ENCODE measurements at places on chromosomes 2 and 18. TPM values are rescaled to one million over a fixed set of nuclear protein-coding genes. Genes with fewer than 3 reads are reported as not detected.

GRCh38 chr18:48942086-48942485 is 8.7 kb downstream of the SMAD7 start:
- DNase-seq, result no peak

DNA sequence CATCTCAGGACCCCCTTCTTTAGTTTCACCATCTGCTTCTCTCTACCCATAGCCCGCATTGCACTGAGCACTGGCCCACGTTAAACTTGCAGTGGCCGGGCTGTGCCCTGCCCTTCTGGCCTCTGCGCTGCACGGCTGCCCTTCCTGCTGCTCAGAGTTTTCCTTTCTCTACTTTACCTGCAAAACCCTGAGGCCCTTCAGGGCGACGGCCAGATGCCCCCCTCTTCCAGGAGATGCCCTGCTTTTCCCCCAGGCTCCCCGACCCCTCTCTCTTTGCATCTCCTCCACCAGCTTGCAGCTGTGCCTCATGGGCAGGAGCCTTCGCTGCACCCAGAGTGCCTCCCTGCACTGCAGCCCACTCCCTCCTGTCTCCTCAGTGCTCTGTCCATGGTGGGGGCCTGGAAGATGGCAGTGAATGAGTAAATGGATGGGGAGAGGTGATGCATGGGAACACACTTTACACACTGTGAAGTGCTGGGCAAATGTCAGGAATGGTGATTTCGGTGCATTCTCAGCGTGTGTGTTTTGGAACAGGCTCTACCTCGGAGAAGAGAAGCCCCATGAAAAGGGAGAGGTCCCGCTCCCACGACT is 53.8 kb downstream of the NTSR2 start:
- DNase-seq, result no peak

GRCh38 chr2:156505696-156506095 is 69.5 kb downstream of the GPD2 start:
- no peak for DNase-seq

DNA sequence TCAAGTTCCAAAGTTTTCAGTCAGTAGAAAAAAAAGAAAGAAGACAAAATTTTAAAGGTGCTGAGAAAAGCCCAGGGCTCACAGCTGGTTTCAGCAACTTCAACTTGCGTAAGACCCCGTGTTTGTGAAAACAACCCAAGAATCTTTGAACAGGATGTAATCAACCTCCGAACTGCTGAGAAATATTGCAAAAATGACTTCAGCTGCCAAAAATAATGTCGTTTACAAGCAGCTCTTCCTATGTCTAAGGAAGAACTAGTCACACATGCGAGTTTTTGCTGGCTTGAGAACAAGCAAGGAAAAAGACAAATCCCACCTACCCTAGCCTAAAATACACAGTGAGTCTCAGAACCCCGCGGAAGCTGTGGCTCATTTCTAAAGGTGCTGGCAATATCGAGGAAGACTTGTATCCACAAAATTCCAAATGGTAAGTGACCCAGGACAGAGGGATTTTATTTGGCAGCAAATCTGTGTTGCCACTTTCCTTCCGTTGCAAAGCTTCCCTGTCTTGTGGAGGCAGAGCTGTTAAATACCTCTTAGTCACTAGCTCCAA is 59.8 kb upstream of the SLC8A1 start:
- no peak for DNase-seq

DNA sequence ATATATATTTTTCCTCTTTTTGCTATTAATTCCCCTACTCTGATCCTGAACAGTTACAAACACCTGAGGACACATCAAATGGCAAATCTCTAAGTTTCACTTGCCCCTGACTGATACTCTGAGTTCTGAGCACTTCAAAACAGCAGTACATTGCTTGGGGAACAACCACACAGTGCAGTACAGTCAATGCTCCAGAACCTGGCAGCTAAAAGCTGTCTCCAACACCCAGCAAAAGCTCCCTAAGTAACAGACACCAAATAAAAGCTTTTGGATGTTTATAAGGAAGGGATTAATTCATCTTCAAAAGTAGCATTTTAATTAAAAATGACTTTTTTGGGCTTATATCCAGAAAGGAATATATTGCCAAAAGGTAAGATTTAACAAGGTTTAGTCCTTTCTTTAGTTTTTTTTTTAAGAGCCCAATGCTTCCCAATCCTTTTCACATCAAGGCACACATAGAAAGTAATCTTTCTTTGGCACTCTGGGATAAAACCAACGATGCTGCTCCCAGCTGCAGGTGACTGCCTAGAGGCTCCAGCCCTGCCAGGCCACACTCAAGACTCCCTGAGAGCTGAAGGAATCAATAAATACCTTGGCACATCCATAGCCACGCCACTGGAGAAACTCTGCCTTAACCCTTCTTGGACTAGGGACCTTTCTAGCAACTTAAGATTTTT is 164.9 kb upstream of the ZFP36L2 start:
- DNase-seq, result no peak

The ALPI gene
- total RNA-seq, result not detected

The SLC4A3 gene
- 23.0 TPM for total RNA-seq

All from HCT116 (cell line).